Naive thymus-derived CD4-positive, alpha-beta T cell (primary cell): ENCODE measurements at places on chromosomes 2 and 18.
A peak's percentile ranks its signal among the peaks of the same experiment; 100 is the strongest.

DNA sequence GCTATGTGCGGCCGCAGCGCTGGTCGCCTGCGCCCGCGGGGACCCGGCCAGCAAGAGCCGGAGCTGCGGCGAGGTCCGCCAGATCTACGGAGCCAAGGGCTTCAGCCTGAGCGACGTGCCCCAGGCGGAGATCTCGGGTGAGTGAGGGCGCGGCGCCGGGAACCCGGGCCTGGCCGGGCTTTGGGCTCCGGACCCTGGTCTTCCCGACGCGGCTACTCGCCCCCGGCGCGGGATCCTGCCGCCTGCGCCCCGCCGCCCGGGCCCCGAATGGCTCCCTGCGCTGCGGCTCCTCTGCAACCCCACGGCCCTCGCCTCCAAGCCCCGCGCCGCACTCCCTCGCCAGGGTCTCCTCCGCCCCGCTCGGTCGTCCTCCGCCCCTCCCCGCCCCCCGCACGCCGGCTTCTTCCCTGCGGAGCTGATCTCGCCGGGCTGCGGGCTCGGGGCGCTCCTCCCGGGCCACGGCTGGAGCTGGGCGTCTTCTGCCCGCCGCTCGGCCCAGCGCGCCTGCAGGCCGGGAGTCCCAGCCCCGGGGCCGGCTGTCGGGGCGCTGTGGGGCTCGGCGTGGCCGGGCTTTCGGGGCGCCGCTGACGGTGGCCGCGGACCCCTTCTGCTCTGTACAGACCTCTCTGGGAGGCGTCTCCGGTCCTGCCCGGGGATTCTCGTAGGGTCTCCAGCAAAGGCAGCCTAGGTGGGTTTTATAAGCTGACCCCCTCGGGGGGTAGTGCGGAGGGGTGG, 652 bp downstream of the GPC1 start:
- no peaks in the 10 kb centered on the region for H3K27me3 ChIP-seq
- H3K36me3 ChIP-seq, result no peaks in the 10 kb centered on the region
- peak overlapping the region; percentile 37 for H3K4me3 ChIP-seq
- DNase-seq, result no peak

GRCh38 chr2:235806986-235807750, 313.3 kb downstream of the AGAP1 start:
- H3K36me3 ChIP-seq, result no peaks in the 10 kb centered on the region
- H3K27ac ChIP-seq, result no peak overlapping the region
- DNase-seq, result no peak

- DNase-seq, result no peak
- H3K4me1 ChIP-seq, result no peaks in the 10 kb centered on the region
- H3K27ac ChIP-seq, result no peak overlapping the region
- no peak overlapping the region for H3K4me3 ChIP-seq
- no peaks in the 10 kb centered on the region for H3K36me3 ChIP-seq
Observed at GRCh38 chr2:230946429-230947234, 21.6 kb upstream of the GPR55 start.

DNA sequence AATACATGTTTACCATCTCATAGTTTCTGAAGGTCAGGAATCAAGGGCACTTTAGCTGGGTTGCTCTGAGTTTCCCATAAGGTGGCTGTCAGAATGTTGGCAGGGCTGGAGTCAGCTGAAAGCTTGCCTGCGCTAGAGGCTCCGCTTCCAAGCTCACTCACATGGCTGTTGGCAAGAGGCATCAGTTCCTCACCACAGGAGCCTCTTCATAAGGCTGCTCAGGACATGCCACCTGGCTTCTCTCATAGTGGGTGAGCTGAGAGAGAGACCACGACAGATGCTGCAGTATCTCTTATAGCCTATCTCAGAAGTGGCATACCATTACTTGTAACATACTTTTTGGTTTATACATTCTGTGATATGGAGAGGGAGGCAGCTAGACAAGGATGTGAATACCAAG, 7.2 kb downstream of the HADHB start:
- no peak for DNase-seq
- no peak overlapping the region for H3K4me3 ChIP-seq
- peaks cover 3% of the 10 kb centered on the region for H3K4me1 ChIP-seq
- no peak overlapping the region for H3K27ac ChIP-seq
- no peaks in the 10 kb centered on the region for H3K36me3 ChIP-seq
- H3K27me3 ChIP-seq, result no peaks in the 10 kb centered on the region

DNA sequence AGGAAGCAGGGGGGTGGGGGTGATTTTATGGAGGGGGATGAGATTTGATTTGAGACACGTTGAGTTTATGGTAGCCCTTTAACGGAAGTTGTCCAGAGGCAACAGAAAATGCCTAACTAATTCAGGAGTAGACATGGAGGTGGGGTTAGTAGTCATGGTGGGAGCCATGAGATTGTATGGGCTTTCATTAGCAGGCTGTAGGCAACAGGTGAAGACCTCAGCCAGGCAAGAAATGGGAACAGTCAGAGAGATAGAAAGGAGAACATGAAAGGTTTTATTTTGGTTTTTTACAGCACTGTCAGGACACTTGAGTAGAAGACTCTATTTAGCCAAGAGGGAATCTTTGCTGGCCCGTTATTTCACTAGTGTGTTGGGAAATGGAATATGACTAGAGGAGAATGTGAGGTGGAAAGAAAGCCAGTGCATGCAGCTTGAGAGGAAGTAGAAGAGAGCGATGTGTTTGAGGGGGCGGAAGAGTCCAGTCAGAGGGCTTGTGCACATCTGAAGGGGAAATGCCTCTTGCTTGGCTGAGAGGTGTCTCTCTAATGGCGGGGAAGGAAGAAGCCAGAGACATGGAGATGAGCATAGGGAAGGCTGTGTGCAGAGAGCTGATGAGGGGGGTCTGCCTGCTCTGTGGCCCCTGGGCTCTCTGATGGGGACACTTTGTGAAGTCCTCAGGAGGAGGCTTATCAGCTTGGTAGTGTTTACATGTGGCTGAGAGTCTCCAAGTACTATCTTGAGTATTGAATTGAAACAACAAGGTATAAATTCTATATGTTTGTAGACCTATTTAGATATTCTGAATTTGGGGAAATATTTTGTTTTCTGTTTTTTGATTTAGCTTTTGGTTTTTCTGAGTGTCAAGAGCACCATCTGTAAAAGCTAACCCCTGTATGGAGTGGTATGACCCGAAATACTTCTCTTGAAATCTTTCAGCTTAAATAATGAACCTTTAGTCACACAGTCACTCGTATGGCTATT, 66.9 kb upstream of the ITM2C start:
- no peaks in the 10 kb centered on the region for H3K27me3 ChIP-seq
- H3K4me3 ChIP-seq, result no peak overlapping the region
- DNase-seq, result no peak
- H3K27ac ChIP-seq, result peak overlapping the region; percentile 8
- H3K36me3 ChIP-seq, result peaks cover 32% of the 10 kb centered on the region

- no peaks in the 10 kb centered on the region for H3K4me1 ChIP-seq
- no peaks in the 10 kb centered on the region for H3K27me3 ChIP-seq
- no peak overlapping the region for H3K27ac ChIP-seq
- no peak for DNase-seq
- H3K4me3 ChIP-seq, result no peak overlapping the region
Observed at GRCh38 chr2:232960862-232961261, 52.2 kb downstream of the NGEF start.

GRCh38 chr2:60966507-60967405, 50.8 kb upstream of the PEX13 start:
- no peak overlapping the region for H3K4me3 ChIP-seq
- peak; percentile 7 for DNase-seq

DNA sequence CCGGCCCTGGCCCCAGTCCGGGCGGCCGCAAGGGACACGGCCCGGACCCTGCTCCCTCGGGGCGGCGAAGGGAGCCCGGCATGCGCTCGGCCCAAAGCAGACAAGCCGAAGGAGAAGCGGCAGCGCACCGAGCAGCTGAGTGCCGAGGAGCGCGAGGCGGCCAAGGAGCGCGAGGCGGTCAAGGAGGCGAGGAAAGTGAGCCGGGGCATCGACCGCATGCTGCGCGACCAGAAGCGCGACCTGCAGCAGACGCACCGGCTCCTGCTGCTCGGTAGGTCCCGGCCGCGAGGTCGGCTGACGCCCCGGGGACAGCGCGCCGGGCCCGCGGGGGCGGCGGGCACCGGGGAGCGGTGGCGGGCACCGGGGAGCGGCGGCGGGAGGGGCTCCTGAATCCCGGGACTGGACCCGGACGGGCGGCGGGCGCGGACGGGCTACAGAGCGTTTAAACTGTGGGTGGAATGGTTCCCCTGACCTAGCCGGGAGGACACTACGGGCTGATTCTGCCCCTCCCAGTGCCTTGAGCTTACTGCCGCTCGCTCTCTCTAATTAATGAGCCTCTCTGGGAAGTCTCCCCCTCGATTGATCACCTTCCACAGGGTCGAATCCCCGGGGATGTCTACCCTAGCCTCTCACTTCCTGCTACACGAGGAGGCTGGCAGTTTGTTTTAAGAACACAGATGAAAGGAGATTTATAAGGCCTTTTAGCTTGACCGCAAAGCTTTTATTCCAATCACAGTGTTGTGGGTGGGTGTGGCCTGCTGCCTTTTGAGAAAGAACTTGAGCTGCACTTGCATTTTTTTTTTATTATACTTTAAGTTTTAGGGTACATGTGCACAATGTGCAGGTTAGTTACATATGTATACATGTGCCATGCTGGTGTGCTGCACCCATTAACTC, 853 bp downstream of the GNAL start:
- peak overlapping the region; percentile 35 for H3K4me3 ChIP-seq
- H3K4me1 ChIP-seq, result no peaks in the 10 kb centered on the region
- H3K27ac ChIP-seq, result no peak overlapping the region
- H3K36me3 ChIP-seq, result no peaks in the 10 kb centered on the region
- peaks cover 4% of the 10 kb centered on the region for H3K27me3 ChIP-seq

- DNase-seq, result no peak
- H3K27ac ChIP-seq, result no peak overlapping the region
- no peak overlapping the region for H3K4me3 ChIP-seq
- no peaks in the 10 kb centered on the region for H3K27me3 ChIP-seq
- H3K36me3 ChIP-seq, result no peaks in the 10 kb centered on the region
- no peaks in the 10 kb centered on the region for H3K4me1 ChIP-seq
Observed at GRCh38 chr18:38301621-38302020, 736.0 kb upstream of the CELF4 start.

- H3K36me3 ChIP-seq, result no peaks in the 10 kb centered on the region
- no peaks in the 10 kb centered on the region for H3K27me3 ChIP-seq
- H3K4me1 ChIP-seq, result no peaks in the 10 kb centered on the region
- H3K27ac ChIP-seq, result no peak overlapping the region
Observed at GRCh38 chr2:191869781-191870180, 22.9 kb upstream of the CAVIN2 start.

DNA sequence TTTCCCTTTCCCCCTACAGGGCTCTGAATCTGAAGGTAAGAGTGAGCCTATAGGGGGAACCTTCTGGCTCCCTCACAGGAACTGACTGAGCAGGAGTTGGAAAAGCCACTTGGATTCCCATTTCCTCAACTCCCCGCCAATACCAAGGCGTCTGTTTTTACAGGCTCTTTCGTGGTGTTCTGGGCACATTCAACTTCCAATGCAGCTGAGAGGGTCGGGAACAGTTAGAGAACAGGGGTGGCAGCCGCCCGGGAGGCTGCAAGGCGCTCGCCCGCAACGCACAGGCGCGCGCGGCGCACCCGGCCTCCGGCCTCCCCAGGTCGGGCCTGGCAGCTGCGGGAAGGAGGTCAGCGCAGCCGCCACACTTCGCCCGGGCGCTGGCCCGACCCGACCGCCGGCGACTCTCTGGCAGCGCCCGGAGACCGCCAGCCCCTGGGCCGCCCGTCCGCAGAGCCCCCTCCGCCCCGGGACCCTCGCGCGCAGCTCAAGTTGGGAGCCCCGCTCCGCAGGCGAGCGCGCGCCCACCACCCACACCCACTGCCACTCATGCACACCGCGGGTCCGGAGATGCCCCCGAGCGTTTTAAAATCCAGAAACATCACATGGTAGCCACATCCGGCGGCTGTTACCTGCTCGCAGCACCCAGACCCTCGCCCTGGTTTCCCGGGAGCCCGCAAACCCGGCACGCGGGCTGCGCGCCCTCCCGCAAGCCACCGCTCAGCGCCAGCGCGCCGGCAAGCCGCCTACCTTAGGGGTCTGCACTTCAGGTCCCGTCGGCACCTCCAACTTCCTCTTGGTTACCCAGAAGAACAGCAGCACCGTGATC, 816 bp downstream of the GALNT14 start:
- H3K27me3 ChIP-seq, result peaks cover 9% of the 10 kb centered on the region
- no peak for DNase-seq
- no peak overlapping the region for H3K27ac ChIP-seq
- H3K4me1 ChIP-seq, result no peaks in the 10 kb centered on the region
- H3K4me3 ChIP-seq, result peak overlapping the region; percentile 20

- H3K4me3 ChIP-seq, result peak overlapping the region; percentile 32
- H3K27ac ChIP-seq, result peak overlapping the region; percentile 53
- peaks cover 19% of the 10 kb centered on the region for H3K36me3 ChIP-seq
Observed at GRCh38 chr18:24019641-24020331, 5.2 kb downstream of the TTC39C start.

- peaks cover 3% of the 10 kb centered on the region for H3K27me3 ChIP-seq
- peaks cover 13% of the 10 kb centered on the region for H3K4me1 ChIP-seq
- peaks cover 4% of the 10 kb centered on the region for H3K36me3 ChIP-seq
- no peak overlapping the region for H3K4me3 ChIP-seq
- DNase-seq, result no peak
Observed at GRCh38 chr18:50875966-50876536, 2.9 kb upstream of the ME2 start.

GRCh38 chr18:37218022-37218590, 347.5 kb downstream of the CELF4 start:
- no peak overlapping the region for H3K4me3 ChIP-seq
- no peaks in the 10 kb centered on the region for H3K4me1 ChIP-seq
- H3K27ac ChIP-seq, result no peak overlapping the region
- H3K27me3 ChIP-seq, result no peaks in the 10 kb centered on the region
- H3K36me3 ChIP-seq, result no peaks in the 10 kb centered on the region

DNA sequence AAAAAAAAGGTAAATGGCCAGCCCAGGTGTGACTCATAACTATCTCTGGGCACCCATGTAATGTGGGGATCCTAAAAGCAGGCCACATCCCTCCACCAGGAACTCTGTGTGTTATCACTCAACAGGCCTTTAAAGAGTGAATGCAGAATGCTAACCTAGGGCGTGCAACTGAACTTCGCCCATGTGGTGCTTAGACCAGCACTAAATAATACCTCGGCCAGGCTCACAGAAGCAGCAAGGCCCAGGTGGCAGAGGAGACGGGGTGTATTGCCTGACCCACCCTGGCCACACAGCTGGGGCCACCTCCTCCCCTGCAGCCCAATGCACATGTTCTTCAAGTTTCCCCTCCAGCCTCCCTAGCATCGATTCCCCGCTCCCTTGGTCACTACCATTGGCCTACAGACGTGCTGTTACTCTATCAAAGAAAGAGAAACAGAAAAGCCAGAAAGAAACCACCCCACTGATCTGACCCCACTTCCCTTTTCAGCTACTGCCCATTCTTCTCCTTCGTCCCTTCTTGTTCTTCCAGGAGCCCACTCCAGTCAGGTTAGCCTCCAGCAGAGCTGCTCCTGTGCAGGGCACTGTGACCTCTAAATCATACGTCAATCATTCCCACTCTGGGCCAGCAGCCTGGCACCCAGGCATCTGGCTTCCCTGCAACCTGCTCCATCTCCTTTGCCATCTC, 22.0 kb downstream of the FAM178B start:
- no peak for DNase-seq
- no peaks in the 10 kb centered on the region for H3K36me3 ChIP-seq
- H3K27ac ChIP-seq, result peak overlapping the region; percentile 22

GRCh38 chr2:148459377-148459778, 185.2 kb upstream of the EPC2 start:
- H3K27ac ChIP-seq, result no peak overlapping the region
- DNase-seq, result no peak
- H3K27me3 ChIP-seq, result no peaks in the 10 kb centered on the region
- H3K36me3 ChIP-seq, result no peaks in the 10 kb centered on the region
- H3K4me3 ChIP-seq, result no peak overlapping the region
